Epithelial cell of esophagus (primary cell): ENCODE measurements at places on chromosomes 6 and 20.
A peak's percentile ranks its signal among the peaks of the same experiment; 100 is the strongest.

DNA sequence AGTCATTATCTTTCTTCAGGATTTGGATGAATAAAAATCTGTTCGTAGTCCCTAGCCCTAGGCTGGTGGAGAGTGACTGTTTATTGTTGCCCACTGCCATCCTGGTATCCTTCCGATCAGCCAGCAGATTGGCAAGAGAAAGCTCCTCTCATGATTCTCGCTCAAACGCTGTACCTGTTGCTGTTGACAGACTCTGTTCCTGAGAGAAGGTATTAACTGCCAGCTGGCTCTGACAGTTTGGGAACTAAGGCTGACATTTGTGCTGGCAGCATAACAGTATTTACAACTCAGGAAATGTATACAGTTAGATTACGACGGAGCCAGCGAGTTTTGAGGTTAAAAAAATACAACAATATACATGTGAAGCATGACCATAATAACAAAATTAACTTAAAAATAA is 674.5 kb downstream of the PRKN start:
- no peak for DNase-seq

- DNase-seq = peak; percentile 76
These were observed 44.1 kb upstream of the MOXD1 start for GRCh38 chr6:132445201-132445951.

- peak; percentile 86 for DNase-seq
These were observed 802.9 kb downstream of the MAFB start for GRCh38 chr20:39885975-39886649.

- peak; percentile 52 for DNase-seq
These were observed 26.9 kb downstream of the SPATA2 start for GRCh38 chr20:49888212-49889000.

DNA sequence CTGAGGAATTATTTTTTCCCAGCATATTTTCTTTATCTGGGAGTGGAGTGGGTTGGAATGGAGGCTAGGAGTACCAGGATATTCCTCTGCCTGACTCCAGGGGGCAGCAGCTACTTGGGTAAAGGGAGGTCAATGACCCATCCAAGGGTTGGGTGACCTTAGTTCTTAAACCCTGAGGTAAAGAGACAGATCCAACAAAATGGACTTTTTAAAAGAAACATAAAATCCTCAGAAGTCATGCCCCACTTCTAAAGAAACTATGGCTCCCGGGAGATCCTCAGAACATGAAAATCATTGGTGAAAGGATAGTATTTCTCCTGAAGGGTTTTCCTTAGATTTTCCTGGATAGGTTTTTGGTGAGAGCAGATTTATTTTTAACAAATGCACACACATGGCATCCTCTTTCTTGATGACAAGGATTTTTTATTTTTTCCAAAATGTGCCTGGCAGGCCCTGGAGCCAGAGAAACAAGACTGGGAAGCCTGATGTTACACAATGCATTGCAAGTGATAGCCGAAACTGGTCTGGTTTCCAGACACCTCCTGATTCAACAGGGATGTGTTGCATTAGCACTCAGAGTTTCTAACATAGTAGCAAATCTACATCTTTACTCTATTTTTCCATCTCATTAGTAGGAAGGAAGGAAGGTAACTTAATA is 240.9 kb upstream of the BTBD3 start:
- peak; percentile 57 for DNase-seq

DNA sequence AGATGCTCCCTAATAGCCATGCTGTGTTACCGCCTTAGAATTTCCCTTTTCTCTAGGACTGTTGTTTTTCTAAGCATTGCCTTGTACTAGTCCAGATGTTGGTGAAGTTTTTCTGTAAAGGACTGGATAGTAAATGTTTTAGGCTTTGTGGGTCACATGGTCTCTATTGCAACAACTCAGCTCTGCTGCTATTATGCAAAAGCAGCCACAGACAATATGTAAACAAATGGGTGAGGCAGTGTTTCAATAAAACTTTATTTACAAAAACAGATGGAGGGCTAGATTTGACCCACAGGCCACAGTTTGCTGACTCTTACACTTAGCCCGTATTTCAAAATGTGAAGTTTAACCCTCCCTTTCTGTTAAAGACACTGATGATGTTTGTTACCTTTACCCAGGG is 207.6 kb upstream of the MYLIP start:
- no peak for DNase-seq

GRCh38 chr20:14310977-14311627 is 26.3 kb downstream of the FLRT3 start:
- peak; percentile 62 for DNase-seq

GRCh38 chr6:72275888-72276287 is 346.0 kb upstream of the KCNQ5 start:
- DNase-seq = no peak

- DNase-seq = peak; percentile 80
These were observed 21.3 kb downstream of the CTNNBL1 start for GRCh38 chr20:37714978-37715672.

GRCh38 chr6:132812756-132813172 is 1.6 kb upstream of the RPS12 start:
- peak; percentile 13 for DNase-seq
